Stimulated activated CD8-positive, alpha-beta memory T cell treated with anti-CD3 and anti-CD28 coated beads, Interleukin-15, amount 100 ng/mL, for 48 hours (primary cell): ENCODE measurements at places on chromosomes 4 and X.

- no peak for DNase-seq
Observed at GRCh38 chr4:85733798-85734197, 258.8 kb downstream of the ARHGAP24 start.

DNA sequence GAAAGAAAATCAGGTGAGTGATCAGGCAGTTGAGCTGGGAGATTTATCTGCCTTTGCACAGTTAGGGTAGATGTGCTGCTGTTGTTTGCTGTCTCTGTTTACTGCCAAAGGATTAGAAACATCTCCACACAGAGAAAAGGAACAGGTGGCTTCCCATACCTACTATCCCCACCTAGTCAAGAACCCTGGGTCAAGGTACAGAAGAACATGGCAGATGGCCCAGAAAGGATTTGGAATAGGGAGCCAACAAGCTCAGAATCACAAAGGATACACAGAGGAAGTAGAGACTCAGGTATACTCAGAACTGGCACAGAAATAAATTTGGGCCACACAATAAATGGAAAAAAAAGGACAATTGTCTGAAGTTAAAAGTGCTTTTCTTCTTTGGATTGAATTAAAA, 64.3 kb downstream of the TIGD2 start:
- DNase-seq: no peak

DNA sequence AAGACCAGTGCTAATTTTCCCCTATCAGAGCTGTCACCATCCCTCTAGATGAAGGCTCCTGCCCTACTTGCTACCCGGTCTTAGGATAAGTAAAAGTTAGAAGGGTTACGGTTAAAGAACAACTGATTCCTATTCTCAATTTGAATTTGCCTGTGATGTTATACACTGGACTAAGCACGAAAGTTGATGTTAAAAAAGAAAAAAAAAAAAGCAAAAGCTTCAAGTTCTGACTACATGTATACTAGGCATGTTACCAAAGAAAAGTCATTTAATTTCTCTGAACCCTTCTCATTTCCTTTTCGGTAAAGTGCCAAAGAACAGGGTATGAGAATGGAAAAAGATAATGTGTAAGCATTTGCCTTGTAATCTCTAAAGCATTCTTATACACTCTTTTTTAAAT, 1.4 kb upstream of the PPID start:
- DNase-seq: no peak

GRCh38 chrX:663841-664240, 33.2 kb downstream of the SHOX start:
- DNase-seq: no peak

DNA sequence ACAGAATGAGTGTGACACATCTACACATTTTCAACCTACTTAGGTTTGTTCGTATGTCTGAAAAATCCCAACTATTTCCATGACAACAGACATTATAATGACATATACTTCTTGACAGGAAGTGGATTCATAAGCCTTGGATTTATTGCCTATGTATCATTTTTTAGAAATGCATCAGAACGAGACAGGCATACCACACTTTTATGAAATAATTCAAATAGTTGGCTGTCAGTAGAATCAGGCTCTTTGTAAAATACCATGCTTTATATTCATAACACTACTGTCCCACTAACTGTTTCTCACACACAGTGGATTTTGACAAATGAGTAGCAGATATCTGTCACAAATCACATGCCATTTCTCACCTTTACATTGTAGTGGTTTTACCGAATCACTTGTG, 173.2 kb downstream of the BEND2 start:
- DNase-seq: no peak

- DNase-seq: no peak
Observed at GRCh38 chr4:18109676-18110075, 88.1 kb upstream of the LCORL start.

DNA sequence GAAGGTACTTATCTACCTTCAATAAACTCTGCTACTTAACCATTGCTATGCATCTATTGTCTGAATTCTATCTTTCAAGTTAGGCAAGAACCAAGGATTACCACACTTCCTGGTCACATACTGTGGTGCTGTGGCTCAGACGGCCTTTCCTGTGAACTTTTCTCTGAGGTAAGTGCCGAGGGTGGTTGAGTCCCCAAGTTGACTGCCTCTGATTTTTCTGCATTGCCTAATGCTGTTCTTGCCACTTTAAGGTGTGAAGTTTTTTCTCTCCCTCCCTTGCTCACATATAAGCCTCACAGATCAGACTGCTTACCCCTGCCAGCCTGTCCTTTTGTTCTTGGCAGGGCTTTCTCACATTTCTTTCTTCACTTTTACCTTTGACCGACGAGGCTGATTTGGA, 348.0 kb upstream of the POU3F4 start:
- DNase-seq: no peak

DNA sequence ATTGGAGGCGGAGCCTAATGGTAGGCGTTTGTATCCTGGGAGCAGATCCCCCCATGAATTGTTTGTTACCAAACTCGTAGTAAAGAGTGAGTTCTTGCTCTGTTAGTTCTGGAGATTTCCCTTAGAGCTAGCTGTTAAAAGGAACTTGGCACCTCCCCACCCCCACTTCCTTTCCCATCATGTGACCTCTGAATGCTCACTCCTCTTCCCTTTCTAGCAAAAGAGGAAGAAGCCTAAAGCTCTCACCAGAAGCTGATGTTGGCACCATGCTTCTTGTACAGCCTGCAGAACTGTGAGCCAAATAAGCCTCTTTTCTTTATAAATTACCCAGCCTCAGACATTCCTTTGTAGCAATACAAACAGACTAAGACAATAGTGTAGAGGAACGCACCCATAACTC, 13.8 kb upstream of the ATOH1 start:
- DNase-seq: no peak

- no peak for DNase-seq
Observed at GRCh38 chrX:49041744-49042580, 1.2 kb downstream of the TFE3 start.

- no peak for DNase-seq
Observed at GRCh38 chr4:1283711-1284110, 6.0 kb upstream of the MAEA start.

GRCh38 chr4:38894322-38894982, 26.8 kb downstream of the FAM114A1 start:
- DNase-seq: no peak

DNA sequence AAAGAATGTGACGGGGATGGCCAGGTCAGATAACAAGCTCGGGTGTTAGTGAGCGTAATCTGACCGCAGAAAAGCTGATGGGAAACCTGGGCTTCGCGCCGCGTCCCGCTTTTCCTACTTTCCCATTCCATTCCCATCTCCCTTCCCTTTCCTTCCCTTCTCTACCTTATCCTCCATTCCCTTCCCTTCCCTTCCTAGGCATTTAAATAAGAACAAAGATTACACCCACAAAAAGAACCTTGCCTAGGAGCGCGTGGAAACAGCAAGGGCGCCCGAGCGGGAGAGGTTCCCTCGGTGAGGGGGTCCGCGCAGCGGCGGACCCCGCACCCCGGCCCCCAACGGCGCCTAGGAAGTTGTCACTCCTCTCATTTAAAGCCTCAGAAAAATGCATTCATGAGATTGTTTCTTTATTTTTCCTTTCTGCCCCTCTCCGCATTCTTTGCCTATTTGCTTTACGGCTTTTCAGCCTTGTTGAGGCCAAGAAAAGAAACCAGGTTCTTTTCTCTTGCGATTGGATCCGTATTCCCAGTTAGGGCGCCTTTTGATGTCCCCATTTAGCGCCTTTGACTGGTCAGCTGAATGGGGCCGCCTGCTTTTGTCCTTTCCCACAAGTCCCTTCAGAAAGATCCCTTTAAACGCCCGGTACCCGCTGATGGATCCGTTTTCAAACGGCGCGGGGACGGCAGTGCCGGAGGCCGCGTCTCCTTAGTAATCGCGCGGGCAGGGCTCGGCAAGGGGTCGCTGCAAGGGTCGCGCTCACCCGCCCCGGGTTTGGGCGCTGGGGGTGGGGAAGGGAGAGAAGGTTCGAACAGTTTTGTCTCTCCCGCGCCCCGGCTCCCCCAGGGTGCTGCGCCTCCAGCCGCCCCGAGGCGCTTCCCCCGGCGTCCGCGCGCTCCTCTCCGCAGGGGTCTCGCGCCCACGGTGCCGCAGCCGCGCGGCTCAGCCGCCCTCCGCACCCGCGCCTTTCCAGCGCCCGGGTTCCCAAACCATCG, 54.1 kb upstream of the TMEM33 start:
- DNase-seq: no peak

- DNase-seq: peak; percentile 50
Observed at GRCh38 chr4:141307241-141307689, 86.6 kb downstream of the ZNF330 start.

DNA sequence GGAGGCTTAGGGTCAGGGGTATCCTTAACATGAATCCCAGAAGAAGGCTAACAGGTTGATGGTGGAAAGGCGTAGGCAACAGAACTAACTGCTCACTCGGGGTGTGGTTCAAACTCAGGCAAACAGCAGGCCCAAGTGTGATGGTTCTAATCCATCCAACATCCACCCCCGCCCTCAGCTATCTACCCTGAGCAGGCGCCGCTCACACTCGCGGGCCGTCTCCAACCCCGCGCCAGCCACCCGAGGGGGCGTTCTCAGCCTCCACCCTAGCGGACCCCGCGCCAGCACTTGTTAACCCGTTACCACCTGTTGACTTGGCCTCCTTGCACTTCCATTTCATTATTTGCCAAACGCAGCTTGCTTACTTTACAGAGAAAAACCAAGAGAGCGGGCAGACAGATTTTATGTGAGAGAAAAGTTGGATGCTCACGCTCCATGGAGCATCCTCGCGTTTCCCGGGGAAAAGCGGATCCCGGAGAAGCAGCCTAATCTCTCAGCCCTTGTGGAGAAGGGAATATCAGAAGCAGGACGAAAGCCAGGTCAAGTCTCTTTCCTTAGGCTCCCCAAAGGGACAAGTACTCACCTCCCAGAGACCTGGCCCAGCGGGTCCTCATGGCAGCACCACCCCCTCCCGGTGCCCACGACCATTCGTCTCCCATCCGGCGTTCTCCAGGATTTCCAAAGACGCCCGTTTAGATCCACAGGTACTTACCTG, 773 bp downstream of the SNCA start:
- DNase-seq: no peak

GRCh38 chr4:61541459-61541858, 341.3 kb downstream of the ADGRL3 start:
- DNase-seq: no peak

DNA sequence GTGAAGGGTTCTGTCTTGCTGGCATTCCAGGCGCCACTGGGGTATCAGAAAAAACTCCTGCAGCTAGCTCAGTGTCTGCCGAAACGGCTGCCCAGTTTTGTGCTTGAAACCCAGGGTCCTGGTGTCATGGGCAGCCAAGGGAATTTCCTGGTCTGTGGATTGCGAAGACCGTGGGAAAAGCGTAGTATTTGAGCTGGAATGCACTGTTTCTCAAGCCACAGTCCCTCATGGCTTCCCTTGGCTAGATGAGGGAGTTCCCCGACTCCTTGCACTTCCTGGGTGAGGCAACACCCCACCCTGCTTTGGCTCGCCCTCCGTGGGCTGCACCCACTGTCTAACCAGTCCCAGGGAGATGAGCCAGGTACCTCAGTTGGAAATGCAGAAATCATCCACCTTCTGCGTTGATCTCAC, 40.1 kb downstream of the NOP14 start:
- no peak for DNase-seq

DNA sequence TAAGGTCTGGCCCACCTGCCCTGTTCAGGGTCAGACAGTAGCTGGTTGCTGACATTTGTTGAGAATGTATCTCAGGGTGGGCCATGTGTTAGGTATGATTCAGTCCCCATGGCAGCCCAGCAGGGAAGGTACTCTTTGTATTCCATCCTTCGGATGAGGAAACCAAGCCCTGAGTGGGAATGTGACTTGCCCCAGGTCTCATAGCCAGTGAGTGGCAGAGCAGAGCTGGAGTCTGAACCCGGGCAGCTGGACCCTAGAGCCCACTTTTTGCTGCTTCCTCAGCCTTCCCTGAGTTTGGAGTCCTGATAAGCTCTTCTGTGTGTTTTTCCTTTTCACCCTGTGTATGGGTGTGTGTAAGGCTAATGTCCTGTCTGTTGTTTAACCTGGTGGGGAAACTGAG, 21.6 kb upstream of the UBA1 start:
- DNase-seq: no peak

- DNase-seq: no peak
Observed at GRCh38 chr4:148064451-148064850, 332.6 kb downstream of the ARHGAP10 start.

- no peak for DNase-seq
Observed at GRCh38 chr4:183543435-183543834, 38.6 kb downstream of the ING2 start.

DNA sequence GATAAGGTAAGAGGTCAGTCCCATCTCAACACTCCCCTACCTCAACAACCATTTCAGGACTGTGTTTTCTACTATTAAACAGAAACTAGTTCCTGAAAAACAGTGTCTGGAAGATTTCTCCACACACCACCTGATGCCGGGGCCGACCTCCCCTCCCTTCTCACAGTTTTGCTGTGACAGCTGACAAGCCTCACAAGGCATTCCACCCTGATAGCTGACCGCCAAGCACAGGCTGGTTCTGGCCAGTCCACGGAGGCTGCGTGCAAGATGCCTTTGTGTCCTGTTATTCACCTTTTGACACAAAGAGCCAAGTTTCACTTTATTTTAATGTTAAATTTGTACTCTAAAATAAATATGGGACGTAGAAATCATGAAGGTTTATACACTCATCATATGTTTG, 758.6 kb downstream of the PDHA2 start:
- DNase-seq: no peak

DNA sequence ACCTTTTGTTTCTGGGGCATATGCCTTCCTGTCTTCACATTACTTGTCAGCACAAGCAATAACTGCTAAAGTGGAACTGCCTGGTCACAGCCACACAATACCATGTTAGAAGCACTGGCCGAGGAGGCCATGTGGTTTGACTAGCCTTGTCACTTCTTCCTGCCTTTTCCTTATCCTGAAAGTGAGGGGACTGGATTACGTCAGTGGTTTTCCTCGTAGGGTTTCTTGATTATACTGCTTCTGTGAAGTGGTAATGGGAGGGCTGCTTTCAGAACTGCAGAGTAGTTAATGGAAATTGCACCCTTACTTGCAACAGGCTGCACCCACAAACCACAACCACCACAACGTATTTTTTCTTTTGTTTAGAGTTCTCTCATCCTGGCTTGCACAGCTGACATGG, 26.6 kb downstream of the ZRSR2 start:
- peak; percentile 42 for DNase-seq

DNA sequence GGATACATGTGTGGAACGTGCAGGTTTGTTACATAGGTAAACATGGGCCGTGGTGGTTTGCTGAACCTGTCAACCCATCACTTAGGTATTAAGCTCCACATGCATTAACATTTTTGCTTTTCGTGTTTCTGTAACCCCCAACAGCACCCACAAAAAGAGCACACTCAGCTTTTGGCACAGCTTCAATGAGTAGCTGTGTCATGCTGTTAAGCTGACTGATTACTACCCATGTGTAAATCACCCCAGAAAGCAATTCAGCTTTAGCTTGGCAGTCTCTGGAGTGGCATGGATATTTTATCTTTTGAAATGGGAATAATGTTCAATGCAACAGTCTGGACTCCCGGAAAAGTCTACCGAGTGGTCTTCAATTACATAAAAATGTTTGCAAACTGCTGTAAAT, 734.3 kb downstream of the STIM2 start:
- no peak for DNase-seq

GRCh38 chr4:82380344-82380743, 6.6 kb upstream of the HNRNPD start:
- no peak for DNase-seq

GRCh38 chr4:86556791-86557415, 37.2 kb upstream of the PTPN13 start:
- no peak for DNase-seq
